HL-60 (cell line): ENCODE measurements at places on chromosomes 12 and 14.
A peak's percentile ranks its signal among the peaks of the same experiment; 100 is the strongest.

- DNase-seq, result no peak
Measured at GRCh38 chr14:33455654-33456345, 495.1 kb downstream of the EGLN3 start.

GRCh38 chr14:75715926-75716780, 55.1 kb downstream of the TTLL5 start:
- no peak for DNase-seq

DNA sequence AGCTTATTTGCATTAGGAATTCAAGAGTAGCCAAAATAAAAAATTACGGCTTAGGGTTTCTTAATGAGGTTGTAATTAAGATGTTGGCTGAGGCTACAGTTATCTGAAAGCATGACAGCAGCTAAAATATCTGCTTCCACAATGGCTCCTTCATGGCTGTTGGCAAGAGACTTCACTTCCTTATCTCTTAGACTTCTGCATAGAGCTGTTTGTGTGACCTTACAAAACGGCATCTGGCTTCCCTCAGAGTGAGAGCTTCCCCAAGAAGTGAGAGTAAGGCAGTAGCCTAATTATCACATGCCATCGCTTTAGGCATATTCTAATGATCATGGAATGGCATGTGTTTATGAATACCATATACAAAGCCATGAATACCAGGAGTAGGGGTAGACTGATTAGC, 57.6 kb downstream of the CCDC59 start:
- no peak for DNase-seq

DNA sequence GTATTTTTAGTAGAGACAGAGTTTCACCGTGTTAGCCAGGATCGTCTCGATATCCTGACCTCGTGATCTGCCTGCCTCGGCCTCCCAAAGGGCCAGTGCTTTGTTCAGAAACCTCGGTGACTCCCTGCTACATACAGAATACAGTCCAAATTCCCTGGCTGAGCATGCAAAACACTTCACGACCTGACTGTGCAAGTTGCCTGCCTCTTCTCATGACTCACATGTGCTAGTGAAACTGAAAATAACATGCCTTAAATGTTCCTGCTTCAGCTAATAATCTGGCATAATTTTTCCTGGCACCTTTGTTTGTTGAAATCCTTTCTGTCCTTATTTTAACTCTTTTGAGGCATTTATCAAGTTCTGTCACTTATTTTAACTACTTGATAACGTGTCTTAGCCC, 8.2 kb downstream of the DMAC2L start:
- no peak for DNase-seq

GRCh38 chr12:24135158-24135850, 185.8 kb upstream of the SOX5 start:
- no peak for DNase-seq

DNA sequence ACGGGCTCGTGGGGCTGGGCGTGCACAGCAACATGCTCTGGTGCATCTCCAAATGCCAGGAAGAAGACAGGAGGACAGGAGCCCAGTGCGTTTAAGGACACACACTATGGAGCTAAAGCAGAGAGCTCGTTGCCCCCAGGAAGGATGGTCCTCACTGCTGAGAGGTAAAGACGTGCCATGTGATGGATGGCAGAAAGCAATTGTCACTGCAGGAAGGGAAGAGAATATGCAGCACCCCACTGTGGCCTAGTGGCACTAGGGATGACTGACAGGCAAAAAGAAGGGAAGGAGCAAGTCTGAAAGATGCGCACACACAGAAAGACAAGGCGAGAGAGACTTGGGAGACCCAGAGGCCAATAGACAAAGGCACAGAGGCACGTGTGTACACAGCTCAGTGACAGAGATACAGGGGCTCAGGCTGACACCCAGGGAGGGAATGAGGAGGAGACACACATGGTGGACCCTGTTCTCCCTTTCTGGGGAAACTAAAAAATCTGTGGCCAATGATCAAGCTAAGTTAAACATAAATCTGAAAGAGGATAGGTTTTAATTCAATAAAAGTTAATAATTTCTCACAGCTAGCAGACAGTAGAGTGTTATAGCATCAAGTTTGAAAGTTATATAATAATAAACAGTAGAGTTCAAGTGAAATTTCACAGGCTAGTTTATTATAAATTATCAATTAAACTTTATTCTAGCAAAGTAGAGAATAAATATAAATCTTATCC, 78.8 kb downstream of the CRACR2A start:
- DNase-seq, result no peak

GRCh38 chr14:90023176-90023896, 38.5 kb upstream of the KCNK13 start:
- no peak for DNase-seq

GRCh38 chr14:90275820-90276219, 19.5 kb downstream of the PSMC1 start:
- DNase-seq, result no peak

DNA sequence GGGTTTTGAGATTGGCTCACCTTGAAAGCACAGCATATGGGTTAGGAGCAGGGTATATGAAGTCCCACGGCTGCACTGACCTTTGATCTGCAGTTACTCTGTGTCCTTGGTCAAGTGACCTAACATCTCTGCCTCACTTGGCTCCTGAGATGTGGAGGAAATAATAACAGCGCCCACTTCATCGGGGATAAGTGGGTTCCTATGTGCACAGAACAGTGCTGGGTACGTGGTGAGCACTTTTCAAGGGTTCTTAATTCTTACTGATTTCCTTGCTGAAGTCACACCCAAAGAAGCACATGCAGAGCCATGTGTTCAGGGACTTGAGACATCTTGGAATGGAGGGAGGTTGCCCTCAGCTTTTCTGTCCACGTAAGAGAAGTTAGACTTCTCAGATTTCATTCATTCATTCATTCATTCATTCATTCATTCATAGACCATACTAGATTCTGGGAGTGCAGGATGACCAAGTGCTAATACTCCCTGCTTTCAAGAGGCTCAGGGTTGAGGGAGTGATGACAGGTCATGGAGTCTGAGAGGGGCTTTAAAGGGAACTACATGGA, 39.4 kb downstream of the ADGRD1 start:
- DNase-seq, result no peak

- no peak for DNase-seq
Measured at GRCh38 chr12:65823513-65824375, 539 bp upstream of the HMGA2 start.

- DNase-seq, result no peak
Measured at GRCh38 chr12:69672195-69672594, 26.9 kb downstream of the BEST3 start.

GRCh38 chr12:40183715-40184114, 41.1 kb upstream of the LRRK2 start:
- DNase-seq, result no peak

- peak; percentile 79 for DNase-seq
Measured at GRCh38 chr12:55729819-55730818, 1.3 kb upstream of the CD63 start.
